Hematopoietic multipotent progenitor cell treated with erythropoietin and hydrocortisone succinate and interleukin-3 and kit ligand, for 6 days (in vitro differentiated cells): ENCODE measurements at places on chromosomes 5 and 9.

GRCh38 chr5:140642718-140643117 is 3.5 kb downstream of the TMCO6 start:
- DNase-seq: no peak

DNA sequence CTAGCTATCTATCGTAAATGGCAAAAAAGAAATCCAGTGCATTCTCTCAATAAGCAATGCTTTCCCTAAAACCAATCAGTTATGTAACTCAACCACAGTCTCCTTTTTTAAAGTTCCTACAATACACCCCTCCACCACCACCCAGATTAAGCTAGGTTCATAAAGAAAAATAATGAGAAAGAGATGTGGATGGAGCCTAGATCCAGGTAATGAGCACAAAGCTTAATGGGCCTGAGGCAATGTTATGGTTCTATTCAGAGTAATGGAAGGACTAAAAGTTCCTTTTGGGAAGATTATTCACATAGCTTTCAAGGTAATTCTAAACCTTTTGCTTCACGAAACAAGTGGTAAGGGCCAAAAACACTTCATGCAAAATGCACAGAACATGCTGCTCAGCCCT is 113.5 kb downstream of the MPDZ start:
- DNase-seq: no peak

- no peak for DNase-seq
These were observed 755.8 kb upstream of the EDIL3 start for GRCh38 chr5:85140471-85140870.

DNA sequence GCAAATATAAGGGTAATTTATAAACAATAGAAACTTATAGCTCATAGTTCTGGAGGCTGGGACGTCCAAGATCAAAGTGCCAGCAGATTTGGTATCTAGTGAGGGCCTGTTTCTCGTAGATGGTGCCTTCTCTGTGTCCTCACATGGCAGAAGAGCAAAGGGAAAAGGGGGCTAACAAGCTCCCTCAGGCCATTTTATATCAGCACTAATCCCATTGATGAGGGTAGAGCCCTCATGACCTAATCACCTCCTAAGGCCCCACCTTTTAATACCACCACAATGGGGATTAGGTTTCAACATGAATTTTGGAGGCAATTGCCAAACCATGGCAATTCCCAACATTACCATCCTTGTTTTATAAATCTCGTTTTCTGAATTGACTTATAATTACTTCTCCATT is 259.8 kb downstream of the ARRDC3 start:
- DNase-seq: no peak

DNA sequence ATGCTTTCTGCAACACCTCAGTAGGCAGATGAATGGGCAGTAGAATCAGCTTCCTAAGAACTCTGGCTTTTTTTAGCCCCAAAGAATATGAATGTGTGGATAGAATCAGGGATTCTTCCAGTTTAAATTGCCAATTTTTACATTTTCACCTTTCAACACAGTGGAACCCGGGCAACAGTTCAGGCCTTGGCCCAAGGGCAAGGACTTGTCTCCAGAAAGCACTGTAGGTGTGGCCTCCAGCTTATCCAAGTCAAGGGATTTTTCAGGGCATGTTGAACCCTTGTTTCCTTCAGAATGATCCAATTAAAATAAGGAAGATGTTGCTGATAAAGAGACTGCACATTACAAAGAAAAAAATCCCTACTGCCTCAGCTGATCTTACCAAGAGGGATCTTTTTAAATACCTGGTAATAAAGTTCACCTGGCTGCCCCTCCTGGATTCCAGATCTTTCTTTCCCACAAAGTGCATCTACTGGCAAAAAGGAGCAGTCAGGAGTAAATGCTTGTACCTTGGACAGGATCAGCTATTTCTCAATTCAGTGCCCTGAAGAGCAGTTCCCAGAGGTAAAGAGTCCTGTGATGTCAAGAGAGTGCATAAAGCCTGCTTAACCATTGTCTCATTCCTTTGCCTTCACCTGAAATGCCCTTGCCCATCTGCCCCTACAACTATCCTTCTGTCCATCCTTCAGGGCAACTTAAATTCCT is 80.1 kb upstream of the PLPP6 start:
- DNase-seq: no peak

- peak; percentile 56 for DNase-seq
These were observed 64.7 kb upstream of the SELENOP start for GRCh38 chr5:42876375-42876844.

DNA sequence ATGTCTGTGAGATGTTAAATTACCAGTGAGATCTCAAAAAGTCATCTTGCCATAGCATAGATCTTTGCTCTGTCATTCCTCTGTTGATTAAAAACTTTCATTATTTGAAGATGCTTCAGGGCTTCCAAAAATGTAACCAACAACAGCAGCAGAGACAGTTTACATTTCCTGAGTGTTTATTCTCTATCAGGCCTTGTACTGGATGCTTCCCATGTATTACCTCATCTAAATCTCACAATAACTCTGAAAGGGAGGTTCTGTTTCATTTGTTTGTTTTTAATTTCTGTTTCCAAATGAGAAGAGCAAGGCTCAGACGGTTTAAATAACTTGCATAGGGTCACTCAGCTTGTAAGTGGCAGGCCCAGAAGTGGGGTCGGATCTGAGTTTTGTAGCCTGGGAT is 45.2 kb downstream of the MRRF start:
- no peak for DNase-seq

DNA sequence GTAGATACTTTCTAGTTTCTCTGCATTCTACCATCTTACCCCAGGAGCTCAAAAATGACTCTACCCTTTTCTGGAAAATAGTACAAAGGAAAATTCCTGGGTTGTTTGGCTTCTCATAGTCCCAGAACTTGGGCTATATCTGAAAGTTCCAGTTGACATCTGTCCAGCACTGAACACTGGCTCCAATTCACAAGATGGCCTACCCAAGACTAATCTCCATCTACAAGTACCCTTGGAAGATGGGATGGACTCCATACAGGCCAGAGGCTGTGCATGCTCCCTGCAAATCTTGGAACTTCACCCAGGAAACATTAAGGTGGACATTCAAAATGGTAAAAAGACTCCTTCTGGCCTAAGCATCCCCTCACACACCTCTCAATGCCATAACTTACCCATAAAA is 427.1 kb downstream of the DTWD2 start:
- DNase-seq: no peak

DNA sequence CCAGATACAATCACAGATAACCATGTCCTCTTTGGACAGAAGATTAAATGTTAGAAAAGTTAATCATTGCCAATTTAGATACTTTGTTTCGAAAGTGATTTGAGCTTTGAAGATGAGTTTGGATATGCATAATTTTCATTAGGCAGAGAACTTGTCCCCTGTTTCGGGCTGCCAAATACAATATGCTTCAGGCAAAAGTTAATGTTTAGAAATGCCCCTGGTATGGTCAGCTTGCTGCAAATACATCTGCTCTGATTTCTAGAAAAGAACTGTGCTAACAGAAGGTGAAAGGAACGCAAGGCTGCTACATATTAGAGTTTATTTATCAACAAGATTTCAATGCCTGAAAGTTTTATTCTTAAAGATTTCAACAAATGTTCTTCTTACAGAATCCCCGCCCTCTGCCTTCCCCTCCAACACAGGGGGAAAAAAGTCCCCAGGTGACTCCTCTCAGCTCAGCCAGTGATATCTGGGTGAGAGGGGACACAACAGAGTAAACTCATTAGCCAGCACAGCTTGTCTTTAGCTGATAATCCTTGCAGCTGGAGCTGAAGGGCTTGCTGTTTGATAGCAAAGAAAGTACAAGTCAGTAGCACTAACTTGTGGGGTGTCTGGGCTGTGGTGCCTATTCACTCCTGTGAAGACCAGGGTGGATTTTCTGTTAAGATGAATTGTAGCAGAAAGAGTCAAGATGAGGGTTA is 435.7 kb downstream of the DMAC1 start:
- peak; percentile 2 for DNase-seq

DNA sequence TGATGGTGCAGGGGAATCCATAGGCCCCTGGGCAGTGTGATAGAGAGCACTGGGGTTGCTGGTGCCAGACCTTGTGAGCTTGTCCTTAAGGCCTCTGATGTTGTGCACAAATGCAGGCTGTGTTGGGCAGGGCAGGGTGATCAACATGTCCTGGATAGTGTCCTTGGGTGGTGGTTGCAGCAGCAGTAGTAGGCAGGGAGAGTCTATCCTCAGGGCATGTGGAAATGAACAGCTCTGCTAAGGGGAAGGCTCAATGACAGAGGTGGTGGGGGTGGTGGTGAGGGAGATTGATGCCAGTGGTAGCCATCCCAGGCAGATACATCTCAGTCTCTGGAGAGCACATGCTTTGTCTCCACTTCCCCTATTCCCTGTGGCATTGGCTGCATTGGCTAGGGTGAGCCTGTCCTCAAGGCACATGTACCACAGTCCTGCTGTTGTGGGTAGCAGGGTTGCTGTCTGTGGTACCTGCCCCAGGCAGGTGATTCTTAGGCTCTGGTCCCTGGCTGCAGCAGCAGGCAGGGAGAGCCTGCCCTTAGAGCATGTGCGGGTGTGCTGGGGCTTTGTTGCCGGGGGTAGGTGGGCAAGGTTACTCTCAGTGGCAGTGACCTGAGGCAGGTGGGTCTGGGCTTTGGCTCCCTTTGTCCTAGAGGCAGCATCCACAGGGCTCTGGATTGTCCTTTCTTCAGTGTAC is 111.1 kb downstream of the WDR70 start:
- DNase-seq: no peak

- no peak for DNase-seq
These were observed 476.1 kb upstream of the MPDZ start for GRCh38 chr9:13755551-13755950.

DNA sequence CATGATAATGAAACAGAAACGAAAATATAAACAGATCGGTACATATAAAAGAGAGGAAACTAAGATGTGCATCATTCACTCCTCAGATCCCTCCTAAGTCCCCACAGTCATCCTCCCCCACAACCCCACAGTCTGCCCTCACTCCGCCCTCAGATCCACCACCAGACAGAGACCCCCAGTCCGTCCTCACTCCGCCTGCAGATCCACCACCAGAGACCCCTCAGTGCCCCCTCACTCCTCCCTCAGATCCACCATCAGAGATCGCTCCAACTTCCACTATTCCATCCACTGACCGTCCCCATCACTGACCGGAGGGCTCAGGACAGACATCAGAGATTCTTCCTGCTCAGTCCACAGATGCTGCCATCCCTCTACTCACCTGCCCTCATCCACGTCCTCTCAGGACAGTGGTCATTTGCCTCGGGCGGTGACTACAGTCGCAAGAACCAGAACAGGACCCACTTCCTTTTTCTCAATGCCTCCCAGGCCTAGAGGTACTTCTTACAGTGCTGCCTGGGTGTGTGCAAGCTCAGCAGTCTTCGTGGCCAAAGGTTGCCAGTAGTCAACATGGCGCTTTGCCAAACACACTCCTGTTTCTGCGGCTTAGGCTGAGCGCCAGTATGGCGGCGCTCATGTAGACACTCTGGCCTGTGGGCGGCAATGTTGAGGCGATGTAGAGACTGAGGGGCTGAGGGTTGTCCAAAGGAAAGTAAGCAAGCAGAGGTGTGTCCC is 8.3 kb upstream of the SPATA31C1 start:
- peak; percentile 41 for DNase-seq

DNA sequence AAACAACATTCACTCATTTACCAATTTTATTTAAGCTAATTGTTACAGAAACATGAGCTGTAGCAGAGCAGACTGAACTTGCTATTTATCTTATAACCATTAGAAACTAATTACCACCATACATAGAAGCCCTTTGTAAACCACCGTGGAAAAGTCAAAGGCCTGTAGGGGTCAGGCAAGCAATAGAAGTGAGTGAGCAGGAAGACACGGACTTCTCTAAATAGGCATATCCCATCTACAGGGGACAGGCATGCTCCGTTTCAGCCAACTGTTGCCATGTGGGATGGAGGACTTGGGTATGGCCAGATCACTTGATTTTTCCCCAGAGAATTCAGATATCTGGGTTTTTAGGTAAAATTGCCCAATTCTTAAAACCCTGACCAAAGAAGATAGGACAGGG is 44.8 kb downstream of the PRRC1 start:
- peak; percentile 53 for DNase-seq

GRCh38 chr9:131277910-131278701 is 1.8 kb upstream of the FAM78A start:
- peak; percentile 93 for DNase-seq

- DNase-seq: peak; percentile 53
These were observed 716 bp upstream of the OTULIN start for GRCh38 chr5:14663734-14664269.

DNA sequence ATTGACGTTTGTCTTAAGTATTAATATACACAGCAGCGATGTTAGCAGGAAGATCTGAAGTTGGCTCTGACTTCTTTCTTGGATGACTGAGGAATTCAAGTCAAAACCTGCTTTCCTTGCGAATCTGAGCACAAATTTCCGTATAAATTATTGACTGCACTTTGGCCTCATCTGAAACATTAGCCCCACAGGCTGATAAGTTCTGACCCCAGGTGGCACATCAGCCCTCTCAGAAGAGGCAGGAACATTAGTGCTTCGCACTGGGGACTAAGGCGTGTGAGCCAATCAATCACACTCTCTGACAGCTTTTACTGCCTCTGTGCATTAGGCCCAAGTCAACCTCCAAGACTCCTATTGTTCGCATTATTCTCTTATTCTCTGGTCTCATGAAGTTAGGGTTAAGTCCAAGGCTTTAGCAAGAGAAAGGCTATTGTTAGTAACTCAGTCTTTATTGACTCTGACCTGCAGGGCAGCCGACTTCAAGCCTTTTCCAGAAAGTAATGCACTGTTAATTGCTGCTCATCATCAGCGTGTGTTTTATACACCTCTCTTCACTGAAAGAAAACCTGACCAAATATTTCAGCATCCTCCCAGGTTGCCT is 84.2 kb downstream of the ZNF608 start:
- no peak for DNase-seq

DNA sequence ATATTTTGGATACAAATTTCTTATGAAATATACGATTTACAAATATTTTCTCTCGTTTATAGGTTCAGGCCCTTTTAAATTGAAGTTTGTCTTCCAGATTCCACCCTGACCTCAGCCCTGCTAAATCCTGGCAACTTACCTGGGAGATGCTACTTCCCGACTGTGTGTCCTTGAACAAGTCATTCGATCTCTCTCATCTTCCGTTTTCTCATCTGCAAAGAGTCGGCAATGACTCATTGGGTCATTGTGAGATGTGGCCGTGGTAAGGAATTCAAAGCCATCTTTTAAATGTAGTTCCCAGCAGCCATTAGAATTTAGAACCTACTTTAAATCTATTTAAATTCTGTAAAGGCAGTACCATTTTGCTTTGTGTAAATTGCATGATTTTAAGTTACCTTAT is 72.5 kb downstream of the LHX2 start:
- DNase-seq: no peak
